ENCODE measurements at places on chromosomes 6 and 20.
A peak's percentile ranks its signal among the peaks of the same experiment; 100 is the strongest.

GRCh38 chr6:37008484-37009465, 3.3 kb downstream of the FGD2 start:
- no peak for DNase-seq

- no peak for DNase-seq
Observed at GRCh38 chr20:50876063-50876685, 55.1 kb downstream of the ADNP start.

DNA sequence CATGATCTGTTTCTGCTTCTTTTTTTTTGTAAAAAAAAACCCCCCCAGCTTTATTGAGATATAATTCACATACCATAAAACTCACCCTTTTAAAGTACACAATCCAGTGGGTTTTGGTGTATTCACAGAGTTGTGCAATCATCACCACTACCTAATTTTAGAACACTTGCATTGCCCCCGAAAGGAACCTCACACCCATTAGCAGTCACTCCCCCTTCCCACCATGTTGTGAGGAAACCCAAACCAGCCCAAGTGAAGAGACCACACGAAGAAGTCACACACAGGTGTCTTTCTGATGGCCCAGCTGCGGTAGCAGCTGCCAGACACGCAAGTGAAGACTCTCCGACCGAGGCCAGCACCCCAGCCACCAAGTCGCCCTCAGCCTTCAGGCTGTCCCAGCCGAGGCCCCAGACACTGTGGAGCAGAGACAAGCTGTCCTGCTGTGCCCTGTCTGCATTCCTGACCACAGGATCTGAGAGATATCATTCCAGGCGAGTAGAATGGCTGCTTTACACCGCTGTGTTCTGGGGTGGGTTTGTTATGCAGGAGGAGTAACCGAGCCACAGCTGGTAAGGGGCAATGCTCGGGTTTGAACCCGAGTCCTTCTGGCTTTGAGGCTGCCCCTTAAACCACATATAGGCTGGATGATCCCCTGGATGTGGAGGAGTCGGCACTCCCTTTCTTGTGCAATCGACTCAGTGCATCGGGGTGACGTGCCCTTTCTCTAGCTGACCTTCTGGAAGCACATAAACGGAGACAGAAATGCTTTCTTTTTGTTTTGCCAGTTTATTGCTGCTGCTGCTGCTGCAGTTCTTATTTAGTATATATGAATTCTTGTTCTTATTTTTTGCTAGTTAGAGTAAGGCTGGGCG, 59.1 kb upstream of the PTPN1 start:
- no peak for DNase-seq

- DNase-seq = no peak
Observed at GRCh38 chr6:84466511-84466910, 239.1 kb upstream of the CEP162 start.

DNA sequence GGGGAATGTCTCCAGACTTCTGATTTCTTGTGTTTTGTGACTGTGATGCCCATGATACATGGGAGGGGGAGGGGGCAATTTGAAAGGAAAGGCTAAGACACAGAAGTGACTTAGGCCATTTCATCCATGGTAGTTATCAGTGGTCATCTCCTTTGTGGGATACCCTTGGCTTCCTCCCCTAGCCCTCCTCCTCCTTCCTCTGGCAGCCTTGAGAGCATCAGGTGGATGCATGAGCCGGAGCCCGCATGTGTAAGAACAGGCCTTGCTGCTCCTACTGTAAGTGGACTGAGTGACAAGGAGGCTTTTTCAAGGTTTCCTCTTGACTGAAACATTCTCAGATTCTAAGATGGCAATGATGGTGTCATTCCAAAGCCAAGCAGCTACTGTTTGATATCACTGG, 874 bp downstream of the CD83 start:
- DNase-seq = no peak

- DNase-seq = peak; percentile 66
Observed at GRCh38 chr6:36442671-36443470, at the start of the genes KCTD20 and PXT1. Gene KCTD20, plus strand, starts transcription at chr6:36443000. Its CDS starts 27,098 bp downstream, at chr6:36470098. Gene PXT1, minus strand, starts transcription at chr6:36442854. Its CDS starts 16,772 bp downstream, at chr6:36426082.

DNA sequence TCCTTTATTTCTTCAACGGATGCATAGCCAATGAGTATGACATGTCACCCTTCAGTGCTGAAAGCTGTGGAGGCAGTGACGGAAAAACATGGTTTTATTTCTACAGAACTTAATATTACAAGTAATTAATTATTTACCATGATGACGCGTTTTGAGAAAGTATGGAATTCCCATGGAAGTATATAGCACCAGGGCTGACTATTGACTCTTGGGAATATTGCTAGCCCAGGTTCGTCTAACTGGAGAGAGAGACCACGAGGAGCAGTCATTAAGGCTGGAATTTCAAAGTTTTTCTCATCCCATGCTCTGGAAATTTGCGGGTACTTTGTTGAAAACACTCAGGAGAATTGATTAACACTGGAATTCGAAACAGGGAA, 155.2 kb upstream of the PRSS16 start:
- no peak for DNase-seq

GRCh38 chr6:147823936-147824335, 315.4 kb downstream of the SAMD5 start:
- no peak for DNase-seq

DNA sequence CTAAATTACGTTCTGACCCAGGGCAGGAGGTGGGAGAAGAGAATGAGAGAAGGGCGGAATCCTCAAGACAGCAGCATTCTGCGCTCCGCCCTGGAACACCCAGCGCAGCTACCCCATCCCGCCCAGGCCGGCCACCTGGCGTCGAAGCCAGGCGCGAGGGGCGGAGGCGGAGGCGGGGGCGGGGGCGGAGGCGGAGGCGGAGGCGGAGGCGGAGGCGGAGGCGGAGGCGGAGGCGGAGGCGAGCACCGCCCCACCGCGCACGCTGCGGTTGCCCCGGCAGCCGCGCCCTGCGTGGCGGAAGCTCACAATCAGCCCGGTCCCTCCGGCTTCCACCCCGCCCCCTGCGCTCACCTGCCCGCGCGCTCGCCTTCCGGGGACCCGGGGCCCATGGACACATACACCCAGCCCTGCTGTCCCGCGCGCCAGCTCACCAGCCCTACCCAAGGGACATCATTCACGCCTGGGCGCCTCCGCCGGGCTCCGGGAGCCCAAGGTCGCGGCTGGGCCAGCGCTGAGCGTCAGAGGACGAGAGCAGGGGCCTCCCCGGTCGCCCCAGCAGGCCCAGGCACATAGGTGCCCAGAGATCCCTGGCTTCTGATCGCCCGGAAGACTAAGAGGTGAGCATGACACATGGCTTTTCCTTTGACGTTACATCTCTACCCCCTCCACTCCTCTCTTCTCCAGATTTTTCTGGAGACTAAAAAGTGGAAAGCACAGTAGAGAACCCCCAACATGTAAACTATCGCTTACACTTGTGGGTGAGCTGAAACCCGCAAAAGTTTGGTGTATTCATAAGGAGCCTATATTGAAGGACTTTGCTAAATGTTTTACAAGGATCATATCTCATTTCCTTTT, at the start of gene ANKEF1:
TSS of gene ANKEF1 (plus strand) at position 271 of the 855 bp plus-strand sequence. CDS start 3,315 bp downstream, outside the sequence.
- DNase-seq = peak; percentile 57

GRCh38 chr6:98526465-98526864, 307.9 kb upstream of the POU3F2 start:
- DNase-seq = no peak

- DNase-seq = no peak
Observed at GRCh38 chr6:170404036-170404435, 97.5 kb downstream of the FAM120B start.

Measured in stimulated activated CD8-positive, alpha-beta memory T cell treated with anti-CD3 and anti-CD28 coated beads, Interleukin-7, amount 100 ng/mL, for 1 hour (primary cell).